Lung (tissue), 17 donors: ENCODE measurements at places on chromosomes 2 and 18.

GRCh38 chr2:69977906-69978482 is 16.6 kb upstream of the ASPRV1 start:
- DNase-seq, result no peak

GRCh38 chr2:61758159-61758558 is 95.7 kb downstream of the FAM161A start:
- DNase-seq, result no peak

DNA sequence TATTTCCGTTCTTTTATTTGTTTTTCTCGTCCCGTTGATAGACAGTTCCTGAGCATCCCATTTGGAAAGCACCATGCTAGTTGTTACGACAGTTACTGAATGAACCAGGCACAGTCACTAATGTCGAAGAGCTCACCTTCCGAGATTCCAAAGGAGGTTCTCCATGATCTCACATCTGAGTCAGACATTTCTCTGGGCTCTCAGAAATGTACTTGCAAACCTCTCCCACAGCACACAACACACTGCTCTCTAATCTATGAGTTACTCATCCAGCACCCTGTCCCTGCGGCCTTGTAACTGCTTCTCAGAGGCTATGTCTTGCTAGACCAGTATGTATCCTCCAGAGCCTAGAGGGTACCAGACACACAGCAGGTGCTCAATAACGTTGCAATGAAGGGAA is 174.7 kb downstream of the DNER start:
- no peak for DNase-seq

DNA sequence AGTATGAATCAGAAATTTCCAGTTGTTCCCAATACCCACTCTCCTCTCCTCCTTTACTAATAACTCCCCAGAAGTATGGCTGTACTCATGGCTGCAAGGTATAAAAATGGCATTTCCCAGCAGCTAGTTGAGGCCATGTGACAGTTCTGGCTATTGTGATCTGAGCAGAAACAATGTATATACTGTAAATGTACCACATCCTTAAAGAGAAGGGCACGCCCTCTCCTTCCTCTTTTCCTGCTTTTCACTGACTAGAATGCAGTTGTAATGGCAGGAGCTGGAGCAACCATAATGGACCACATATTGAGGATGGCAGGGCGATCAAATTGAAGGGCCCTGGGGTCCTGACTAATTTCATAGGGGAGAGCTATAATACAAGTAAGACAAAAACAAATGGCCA is 211.2 kb downstream of the TNS1 start:
- DNase-seq, result no peak

- no peak for DNase-seq
Measured at GRCh38 chr2:85438201-85439024, 19.9 kb downstream of the SH2D6 start.
